ENCODE measurements at places on chromosomes 5 and 9.

DNA sequence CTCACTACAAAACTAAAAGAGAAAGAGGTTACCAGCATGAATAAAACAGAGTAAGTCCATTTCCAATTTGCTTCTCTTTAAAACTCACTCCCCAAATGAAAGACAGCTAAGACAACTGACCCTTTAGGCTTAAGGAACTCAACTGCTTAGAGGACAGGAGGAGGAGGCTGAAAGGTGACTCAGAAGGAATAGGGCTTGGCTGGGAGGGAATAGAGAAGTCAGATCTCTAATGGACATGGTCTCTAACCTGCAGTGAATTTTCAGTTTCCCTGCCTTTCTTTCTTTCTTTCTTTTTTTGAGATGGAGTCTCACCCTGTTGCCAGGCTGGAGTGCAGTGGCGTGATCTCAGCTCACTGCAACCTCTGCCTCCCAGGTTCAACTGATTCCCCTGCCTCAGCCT lies 261.8 kb upstream of the CLINT1 start:
- no peak for DNase-seq

DNA sequence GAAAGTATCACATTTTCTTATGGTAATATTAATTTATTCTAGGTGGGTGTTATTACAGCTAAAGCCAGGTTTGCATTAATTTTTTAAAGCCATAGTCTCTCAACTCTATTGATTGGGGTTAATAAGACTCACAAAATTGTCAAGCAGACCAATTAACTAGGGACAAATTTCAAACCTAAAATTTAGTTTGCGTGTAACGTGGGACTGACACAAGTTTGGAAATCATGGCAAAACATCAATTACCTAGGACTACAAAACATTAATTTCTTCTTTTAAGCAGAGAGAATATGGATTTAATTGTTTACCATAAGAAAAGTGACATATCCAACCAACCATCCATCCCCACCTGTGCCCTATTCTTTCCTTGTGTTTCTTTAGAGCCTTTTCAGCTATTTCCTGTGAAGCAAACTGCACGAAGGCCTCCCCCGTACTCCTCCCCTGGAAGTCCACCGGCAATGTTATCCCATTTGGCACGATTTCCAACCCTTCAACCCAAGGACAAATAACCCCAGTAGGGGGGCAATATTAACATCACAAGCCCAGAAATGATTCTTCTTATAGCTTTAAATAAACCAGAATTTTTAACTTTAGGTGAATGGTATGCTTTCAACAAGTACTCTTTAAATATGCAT lies 4.4 kb downstream of the HNRNPH1 start:
- DNase-seq, result no peak

GRCh38 chr9:13139641-13140171 lies 139.8 kb downstream of the MPDZ start:
- DNase-seq, result no peak

GRCh38 chr5:56202483-56202882 lies 30.6 kb downstream of the ANKRD55 start:
- no peak for DNase-seq

GRCh38 chr5:127650649-127651048 lies 1.8 kb downstream of the CTXN3 start:
- no peak for DNase-seq

DNA sequence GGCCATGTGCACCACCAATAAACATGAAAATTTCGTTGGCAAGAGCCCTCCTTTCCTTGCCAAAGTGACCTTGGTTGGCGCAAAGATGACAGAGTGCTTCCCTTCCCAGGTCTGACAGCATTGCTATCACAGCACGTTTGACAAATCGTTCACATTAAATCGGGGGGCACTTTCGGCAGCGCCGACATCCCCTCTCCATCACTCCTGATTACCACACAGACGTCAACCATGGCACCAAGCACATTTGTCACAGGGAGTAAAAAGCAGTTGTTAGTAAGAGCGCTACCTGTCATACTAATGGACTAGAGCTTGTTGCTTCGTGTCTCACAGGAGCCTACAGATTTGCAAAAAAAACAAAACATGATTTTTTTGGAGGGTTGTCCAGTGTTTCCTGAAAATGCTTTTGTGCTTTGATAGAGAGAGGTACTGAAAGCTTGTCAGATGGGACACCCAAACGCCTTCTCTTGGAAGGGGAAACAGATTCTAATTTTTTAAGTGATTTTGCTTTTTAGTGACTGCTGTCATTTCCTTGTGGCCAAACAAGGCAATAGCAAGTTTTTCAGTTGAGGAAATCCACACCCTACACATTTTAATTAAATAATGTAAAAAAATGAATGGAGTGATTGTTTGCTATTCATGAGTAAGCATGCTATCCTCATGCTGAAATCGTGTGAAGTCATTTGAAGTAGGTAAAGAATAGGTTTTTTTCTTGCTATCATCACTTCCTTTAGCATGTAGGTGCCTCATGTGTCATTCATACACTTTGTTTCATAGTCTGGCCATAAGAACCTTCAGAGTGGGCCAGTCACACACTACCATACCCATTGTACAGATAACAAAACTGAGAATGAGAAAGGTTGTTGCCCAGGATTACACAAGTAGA lies 682.8 kb upstream of the WWC1 start:
- no peak for DNase-seq

GRCh38 chr9:93508207-93508606 lies 54.8 kb upstream of the FAM120AOS start:
- no peak for DNase-seq

DNA sequence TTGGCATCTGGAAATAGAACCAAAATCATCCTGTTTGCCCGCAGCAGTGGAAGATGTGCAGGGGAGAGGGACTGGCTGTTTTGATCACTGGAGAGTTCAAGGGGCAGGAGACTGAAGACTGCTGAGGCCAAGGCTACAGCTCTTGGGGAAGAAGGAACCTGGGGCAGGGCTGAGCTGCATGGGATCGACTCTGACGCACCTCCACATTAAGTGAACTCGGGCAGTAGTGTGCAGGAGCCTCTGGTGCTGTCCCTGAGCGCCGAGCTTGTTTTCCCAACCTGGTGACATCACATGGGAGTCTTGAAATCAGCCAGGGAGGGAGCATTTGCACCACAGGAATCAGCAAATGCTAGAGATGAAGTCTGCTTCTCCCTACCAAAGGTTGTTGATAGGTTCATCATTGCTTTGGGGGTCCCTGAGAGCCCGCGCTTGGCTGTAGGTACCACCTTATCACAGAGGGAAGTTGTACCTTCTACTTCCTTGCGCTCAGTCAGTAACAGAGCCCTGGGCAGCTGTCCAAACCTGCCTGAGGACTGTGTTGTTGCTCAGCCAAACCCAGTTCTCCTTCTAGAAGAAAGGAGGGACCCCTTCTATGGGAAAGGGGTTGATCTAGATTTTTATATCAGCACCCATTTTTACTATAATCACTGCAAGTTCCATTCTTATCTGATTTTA lies 52.3 kb upstream of the CTSL start:
- no peak for DNase-seq

GRCh38 chr9:125529589-125530515 lies 177.2 kb downstream of the MAPKAP1 start:
- no peak for DNase-seq

DNA sequence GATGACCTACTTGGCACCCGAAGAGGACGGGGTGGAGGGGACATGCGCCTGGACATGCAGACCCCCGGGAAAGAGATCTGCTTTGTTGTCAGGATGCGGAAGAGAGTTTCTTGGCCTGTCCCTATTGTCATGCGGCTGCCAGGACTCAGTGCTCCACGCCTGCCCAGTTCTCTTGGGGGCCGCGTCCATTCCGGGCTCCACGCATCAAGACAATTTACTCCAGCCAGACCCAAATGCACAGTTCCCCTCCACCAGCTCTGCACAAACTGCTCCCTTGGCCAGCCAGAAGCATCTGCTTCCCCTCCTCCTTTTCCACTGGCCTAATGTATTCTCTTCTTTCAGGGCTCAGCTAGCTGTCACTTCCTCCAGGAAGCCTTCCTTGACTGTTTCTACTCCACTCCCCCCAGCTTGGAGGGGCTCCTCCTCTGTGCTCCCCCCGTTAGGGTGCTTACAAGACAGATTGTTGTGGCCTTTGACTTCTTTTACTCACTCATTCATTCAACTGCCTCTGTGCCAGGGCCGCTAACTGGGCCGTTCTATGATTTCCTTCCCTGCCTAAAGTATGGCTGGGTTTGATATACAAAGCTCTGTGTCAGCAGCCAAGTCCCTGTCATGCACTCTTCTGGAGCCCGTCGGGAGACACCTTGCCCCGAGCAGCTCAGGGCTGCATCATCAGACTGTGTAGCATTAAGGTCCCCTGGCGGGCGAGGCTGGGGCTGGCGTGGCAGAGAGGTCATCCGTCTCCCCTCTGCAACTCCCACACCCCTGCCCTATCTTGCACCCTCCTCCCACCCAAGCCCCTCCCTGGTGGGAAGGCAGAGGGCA lies 6.6 kb downstream of the FIBCD1 start:
- no peak for DNase-seq

DNA sequence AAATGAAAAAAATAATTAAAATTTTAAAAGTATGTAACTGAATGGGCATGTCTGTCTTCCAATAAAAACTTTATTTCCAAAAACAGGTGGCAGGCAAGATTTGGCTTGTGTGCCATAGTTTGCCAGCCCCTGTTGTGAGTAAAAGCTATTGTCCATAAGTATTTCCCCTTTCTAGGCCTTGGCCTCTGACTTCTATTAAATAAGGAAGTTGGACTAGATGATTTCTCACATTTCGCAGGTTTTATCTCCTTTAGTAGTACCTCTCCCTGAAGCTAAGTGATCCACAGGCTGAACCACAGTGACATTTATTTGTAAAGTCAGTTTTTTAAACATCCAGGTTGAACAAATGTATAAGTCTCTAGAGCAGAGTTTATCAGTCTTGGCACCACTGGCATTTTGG lies 41.3 kb downstream of the RECK start:
- DNase-seq, result no peak

DNA sequence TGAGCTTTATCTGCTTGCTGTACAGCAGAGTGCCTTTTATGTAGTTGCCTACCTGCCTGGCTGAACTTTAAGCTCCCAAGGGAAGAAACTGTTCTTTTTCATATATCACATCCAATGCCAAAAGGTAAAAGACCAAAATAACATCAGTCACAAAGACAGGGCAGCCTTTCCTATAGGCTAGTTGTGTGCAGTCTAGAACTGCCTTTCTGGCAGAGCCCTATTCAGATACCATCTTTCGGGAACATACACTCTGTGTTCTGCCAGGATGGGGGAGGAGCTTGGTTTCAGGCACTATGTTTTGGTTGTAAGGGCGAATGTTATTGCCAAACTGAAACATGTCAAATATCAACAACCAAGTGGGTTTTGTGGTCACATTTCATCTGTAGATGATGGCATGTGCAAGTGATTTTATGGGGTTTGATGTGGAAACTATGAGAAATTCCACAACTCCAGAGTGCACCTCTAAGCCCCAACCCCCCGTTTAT lies 314.5 kb downstream of the ADGRV1 start:
- DNase-seq, result no peak

DNA sequence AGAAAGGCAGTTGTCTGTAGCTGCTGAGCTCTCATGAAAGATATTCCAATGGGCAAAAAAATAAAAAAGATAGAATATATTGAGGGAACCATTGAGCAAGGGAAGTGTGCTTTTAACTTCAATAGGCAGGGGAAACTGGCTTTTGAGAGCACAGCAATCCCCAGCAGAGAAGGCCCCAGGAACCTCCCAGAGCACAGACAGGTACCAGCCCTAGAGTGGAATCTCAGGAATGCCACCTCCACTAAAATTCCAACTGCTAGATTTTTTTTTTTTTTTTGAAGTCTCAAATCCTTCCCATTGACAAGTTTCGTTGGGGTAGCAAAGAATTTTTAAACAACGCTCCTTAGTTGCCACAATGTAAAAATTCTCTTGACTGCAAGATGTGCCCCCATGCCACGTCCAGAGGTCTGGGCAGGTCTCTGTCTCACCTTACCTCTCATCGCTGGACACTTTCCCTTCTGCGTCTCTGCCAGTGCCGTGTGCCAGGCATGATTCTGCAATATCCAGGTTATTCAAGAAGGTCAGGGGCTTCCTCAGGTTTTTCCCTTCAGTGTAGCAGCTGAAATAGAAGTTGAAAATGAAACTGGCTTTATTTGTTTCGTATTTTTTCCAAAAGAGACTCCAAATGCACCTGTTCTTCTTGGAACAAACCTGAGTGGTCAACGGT lies 64.2 kb upstream of the IRX1 start:
- DNase-seq, result no peak
